Naive B cell (primary cell): ENCODE measurements at places on chromosomes 7 and 10. TPM values are rescaled to one million over a fixed set of nuclear protein-coding genes. Genes with fewer than 3 reads are reported as not detected.

GRCh38 chr7:4725014-4725849, 43.1 kb downstream of the FOXK1 start:
- peak; percentile 62 for DNase-seq

DNA sequence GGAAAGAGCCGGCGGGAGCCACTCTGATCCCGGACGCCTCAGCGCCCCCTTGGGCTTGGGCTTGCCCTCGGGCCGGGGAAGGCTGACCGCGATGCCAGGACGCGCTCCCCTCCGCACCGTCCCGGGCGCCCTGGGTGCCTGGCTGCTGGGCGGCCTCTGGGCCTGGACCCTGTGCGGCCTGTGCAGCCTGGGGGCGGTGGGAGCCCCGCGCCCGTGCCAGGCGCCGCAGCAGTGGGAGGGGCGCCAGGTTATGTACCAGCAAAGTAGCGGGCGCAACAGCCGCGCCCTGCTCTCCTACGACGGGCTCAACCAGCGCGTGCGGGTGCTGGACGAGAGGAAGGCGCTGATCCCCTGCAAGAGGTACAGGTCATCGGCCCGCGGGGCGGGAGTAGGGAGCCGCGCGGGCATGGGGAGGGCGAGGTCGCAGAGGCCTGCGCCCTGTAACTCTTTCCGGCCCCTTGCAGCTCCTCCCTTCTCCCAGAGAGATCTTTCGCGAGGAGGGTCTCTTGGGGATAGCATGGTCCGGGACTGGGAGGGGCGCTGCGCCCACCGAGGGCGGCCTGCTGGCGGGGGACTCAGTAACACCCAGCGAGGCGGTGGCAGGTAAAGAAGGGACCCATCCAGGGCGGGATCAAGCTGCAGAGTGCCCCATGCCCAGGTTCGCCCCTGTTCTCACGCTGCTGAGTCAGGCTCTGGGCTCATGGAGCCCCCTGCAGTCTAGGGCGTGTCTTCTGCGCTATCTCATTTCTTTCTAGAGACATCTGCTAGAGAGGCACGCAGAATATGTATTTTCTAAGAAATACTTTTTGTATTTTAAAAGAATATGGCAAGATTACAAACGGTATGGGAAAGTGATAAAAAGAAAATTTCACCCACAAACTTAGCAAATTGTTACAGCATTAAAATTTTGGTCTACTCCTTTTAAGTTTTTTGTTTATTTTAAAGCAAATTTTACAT, 687 bp downstream of the EPDR1 start:
- DNase-seq: no peak

DNA sequence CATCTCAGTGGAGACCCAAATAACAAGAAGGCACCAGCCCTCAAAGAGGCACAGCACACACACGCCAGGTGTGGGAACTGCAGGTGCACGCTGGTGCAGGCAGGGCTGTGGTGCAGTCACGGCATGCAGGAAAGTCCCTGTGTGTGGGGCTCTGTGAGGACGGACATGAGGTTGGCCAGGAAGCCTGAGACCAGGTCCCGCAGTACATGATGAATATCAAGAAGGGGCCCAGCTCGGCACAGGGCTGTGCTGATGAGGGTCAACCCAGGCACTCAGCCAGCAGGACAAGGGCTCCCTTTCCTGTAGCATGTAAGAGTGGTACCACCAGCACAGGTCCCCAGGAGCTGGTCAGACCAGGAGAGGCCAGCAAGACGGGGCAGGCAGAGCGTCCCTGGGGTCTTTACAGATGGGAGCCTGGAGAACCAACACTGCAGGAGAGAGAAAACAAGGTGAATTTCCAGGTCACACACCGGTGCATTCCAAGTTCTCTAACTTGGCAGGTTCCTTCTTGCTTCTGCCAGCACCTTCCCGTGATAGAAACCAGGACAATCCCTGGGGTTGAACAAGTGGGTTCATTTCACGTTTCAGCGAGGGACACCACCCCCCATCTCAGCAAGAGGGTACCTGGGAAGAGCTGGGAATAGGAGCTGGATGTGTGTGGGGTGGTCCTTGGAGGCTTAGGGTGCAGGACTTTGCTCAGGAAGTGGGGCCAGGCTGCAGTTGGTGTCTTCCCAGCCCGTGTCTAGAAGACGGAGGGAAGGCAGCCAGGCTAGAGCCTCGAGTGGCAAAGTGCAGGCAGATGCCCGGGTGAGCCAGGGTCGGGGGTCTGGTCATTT, 244.8 kb upstream of the TCERG1L start:
- DNase-seq: no peak

GPR22 gene
- 0.53 TPM for polyA plus RNA-seq

ZNF727 gene
- not detected for polyA plus RNA-seq
